ENCODE measurements at places on chromosomes 1 and 21.

DNA sequence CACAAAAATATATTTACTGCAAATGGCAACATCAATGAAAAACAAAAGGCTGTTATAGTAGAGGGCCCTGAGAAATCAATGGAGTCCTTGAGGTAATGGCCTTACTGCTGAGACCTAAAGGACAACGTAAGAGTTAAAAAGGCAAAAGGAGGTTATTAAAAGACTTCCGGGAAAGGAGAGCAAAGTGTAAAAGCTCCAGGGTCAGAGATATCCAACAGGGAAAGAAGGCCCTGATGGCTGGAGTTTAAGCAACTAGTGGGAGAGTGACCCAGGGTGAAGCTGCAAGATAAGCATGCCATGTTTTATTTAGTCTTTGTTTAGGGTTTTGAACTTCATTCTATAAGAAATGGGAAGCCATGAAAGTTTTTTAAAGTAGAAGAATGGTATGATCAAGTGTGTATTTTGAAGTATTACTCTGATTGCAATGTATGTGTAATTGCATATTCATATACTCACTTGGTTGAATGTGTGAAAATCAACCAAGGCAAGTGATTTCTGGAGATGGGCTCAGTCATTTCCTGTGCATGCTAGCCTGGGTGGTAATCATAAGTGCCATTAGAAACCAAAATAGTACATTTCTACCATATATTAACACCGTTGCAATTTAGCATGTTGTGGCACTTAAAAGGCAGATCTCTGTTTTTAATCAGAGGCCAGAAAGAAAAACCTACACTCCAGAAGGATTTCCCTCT lies 5.3 kb upstream of the DPYD start:
- no peaks in the 10 kb centered on the region for H3K27me3 ChIP-seq
- no peak for DNase-seq
- no peaks in the 10 kb centered on the region for H3K36me3 ChIP-seq
- H3K27ac ChIP-seq: peak overlapping the region; percentile 29

DNA sequence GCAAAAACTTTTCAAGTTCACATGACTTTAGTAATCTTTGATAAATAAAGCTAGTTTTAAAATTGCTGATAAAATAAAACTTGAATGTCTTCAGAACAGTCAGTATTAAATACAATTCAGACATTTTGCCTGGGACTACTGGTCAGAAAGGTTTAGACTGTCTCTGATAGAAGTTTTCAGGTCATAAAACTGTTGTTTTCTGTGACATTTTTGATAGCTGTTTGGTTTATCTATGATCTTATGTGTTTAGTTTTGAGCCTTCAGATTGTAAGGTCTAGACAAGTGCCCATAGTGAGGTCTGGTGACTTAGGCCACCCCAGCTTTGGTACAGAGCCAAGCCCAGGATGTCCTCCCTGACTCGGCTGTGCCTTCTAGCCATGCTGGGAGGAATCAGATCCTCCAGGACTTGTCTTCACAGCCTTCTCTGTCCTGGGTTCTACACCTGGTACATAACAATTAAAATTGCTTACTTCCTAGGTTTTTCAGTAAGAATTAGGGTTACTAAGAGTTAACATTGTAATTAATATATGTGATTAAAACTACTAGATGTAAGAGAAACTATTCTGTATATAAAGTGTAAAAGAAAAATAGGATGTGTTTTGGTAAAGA lies 15.1 kb upstream of the DNAH14 start:
- no peaks in the 10 kb centered on the region for H3K27me3 ChIP-seq
- H3K27ac ChIP-seq: no peak overlapping the region

- peaks cover 9% of the 10 kb centered on the region for H3K4me1 ChIP-seq
- no peak overlapping the region for H3K27ac ChIP-seq
- H3K4me3 ChIP-seq: no peak overlapping the region
- no peak for DNase-seq
- H3K36me3 ChIP-seq: no peaks in the 10 kb centered on the region
These were observed 16.2 kb downstream of the LRRC8D start for GRCh38 chr1:89837036-89837481.

DNA sequence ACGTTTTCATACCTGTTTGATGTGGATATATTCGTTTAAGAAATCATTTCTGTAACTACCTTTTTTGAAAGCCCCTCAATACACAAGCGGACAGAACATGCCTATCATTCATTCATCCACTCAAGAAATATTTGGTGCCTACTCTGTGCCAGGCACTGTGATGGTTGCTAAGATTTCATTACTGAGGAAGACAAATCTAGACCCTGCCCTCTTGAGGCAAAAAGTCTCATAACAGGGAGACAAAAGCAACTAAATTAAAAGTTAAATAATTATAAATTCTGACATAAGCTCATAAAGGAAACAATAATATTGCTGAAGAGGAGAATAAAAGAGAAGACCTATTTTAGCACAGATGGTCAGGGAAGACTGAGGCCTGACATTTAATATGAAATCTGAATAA lies 203.5 kb upstream of the ZNHIT6 start:
- no peak for DNase-seq
- no peak overlapping the region for H3K27ac ChIP-seq
- no peaks in the 10 kb centered on the region for H3K36me3 ChIP-seq
- H3K27me3 ChIP-seq: no peaks in the 10 kb centered on the region

DNA sequence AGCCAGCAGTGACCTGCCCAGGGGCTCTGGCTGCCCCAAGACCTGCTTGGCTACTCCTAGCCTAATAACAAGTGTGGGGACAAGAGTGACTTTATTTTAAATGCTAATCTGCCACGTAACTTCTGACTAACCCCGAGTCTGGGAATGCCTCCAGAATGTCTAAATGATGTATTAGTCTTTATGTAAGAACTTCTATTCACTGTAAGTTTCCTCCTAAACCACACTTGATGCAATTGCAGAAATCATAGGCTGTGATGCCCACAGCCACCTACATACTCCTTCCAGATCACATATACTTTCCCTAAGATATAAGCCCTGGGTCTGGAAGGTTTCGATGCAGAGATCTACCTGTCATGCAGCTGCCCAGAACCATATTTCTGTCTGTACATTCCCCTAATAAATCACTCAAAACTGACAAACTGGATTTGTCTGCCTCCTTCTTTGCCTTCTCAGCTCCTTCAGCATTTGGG lies 5.9 kb upstream of the VPS45 start:
- no peak for DNase-seq
- H3K27ac ChIP-seq: no peak overlapping the region
- peaks cover 15% of the 10 kb centered on the region for H3K4me1 ChIP-seq
- no peaks in the 10 kb centered on the region for H3K36me3 ChIP-seq

- DNase-seq: no peak
- H3K4me1 ChIP-seq: peaks cover 10% of the 10 kb centered on the region
- no peaks in the 10 kb centered on the region for H3K27me3 ChIP-seq
These were observed 13.2 kb downstream of the MGST3 start for GRCh38 chr1:165644064-165644735.

- peaks cover 7% of the 10 kb centered on the region for H3K36me3 ChIP-seq
- H3K4me3 ChIP-seq: no peak overlapping the region
- no peaks in the 10 kb centered on the region for H3K4me1 ChIP-seq
- no peak overlapping the region for H3K27ac ChIP-seq
- DNase-seq: no peak
These were observed 440 bp downstream of the TNFRSF25 start for GRCh38 chr1:6465461-6466005.

GRCh38 chr1:114671011-114671938 lies 1.4 kb upstream of the DENND2C start:
- no peak overlapping the region for H3K4me3 ChIP-seq
- DNase-seq: no peak
- peaks cover 30% of the 10 kb centered on the region for H3K27me3 ChIP-seq
- H3K4me1 ChIP-seq: no peaks in the 10 kb centered on the region
- no peaks in the 10 kb centered on the region for H3K36me3 ChIP-seq
- no peak overlapping the region for H3K27ac ChIP-seq

DNA sequence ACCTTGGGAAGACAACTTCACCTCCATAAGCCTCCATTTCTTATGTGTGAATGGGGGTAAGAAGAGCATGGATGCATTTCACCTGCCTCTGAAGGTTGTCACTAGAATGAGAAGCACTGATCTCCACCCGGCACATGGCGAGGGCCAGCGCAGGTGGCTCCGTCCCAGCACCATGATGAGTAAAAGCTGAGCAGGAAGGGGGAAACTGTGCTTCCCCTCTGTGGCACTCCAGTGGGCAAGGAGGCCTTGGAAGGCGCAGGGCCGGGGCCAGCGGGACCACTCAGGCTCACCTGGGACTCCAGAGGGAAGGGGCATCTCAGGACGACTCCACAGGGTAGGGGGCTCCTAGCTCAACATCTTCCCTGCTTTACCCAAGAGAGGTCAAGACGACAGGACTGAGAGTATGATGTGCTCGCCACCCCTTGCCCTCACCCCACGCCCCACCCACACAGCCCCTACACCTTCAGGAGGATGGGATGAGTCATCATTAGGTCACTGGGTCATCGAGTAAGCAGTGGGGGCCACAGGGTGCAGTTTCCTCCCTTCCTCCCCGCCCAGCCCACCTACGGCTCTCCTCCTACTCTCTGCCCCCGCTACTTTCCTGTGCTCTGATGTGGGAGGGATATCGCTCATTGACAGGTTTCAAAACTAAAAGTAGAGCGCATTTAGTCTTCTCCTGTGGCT lies 112.1 kb downstream of the HIVEP3 start:
- DNase-seq: no peak
- no peaks in the 10 kb centered on the region for H3K4me1 ChIP-seq
- no peak overlapping the region for H3K4me3 ChIP-seq
- H3K27ac ChIP-seq: no peak overlapping the region
- no peaks in the 10 kb centered on the region for H3K36me3 ChIP-seq

DNA sequence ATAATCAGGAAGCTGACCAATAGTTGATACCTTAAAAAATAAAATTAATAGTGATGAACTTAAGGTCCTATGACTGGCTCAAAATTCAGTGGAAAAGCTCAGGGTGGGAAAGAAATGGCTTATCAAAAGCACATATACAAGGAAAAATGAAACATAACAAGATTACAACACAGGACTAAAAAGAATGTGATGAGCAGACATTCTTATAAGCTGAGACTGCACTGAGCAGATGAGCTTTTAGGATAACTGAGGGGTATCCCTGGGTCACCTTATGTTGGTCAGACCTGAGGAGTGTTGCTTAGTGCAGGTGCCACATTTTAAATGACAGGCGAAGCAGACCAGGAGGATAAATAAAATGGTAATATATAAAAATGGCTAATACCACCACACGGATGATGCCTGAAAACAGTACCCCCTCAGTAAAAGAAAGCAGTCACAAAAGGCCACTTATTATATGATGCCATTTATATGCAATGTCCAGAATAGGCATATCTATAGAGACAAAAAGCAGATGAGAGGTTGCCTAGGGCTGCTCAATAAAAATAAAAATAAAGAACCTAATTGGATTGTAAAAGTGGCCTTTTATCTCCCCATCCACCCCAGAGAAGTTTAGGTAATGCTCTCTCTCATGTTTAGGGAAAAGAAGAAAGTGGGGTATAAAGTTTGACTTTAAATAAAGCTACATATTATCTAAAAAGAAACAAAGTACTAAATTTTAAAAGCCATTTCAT lies 163.9 kb downstream of the SLC45A1 start:
- no peak for DNase-seq
- no peak overlapping the region for H3K27ac ChIP-seq
- no peak overlapping the region for H3K4me3 ChIP-seq
- peaks cover 7% of the 10 kb centered on the region for H3K36me3 ChIP-seq

GRCh38 chr1:90341516-90341915 lies 346.6 kb downstream of the ZNF326 start:
- no peaks in the 10 kb centered on the region for H3K36me3 ChIP-seq
- H3K4me1 ChIP-seq: no peaks in the 10 kb centered on the region
- no peak overlapping the region for H3K27ac ChIP-seq
- no peaks in the 10 kb centered on the region for H3K27me3 ChIP-seq
- H3K4me3 ChIP-seq: no peak overlapping the region

DNA sequence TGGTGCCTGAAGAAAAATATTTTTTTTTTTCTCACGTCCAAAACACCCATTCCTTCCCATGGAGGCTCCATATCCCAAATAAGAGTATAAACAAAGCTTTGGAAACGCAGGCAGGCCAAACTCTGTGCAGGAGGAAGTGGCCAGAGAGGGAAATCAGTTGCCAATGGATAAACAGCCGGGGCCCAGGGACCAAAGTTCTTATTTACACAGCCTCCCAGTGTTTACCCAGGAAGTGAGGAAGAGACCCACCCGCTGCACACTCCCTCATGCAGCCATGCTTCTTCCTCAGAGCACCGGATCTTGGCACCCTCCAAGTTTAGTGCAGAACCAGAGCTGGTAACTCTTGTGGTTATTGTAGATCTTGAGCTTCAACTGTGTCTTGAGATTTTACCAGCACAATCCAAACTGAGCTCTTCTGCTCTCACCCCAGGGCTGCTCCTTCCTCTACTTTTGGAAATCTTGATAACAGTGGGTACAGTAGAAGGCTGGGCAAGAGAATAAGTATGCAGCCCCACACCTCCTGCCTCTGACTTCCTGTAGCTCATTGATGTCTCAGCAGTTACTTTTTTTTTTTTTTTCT lies 14.2 kb downstream of the MARCKSL1 start:
- no peak overlapping the region for H3K4me3 ChIP-seq
- no peak for DNase-seq
- H3K36me3 ChIP-seq: peaks cover 23% of the 10 kb centered on the region
- no peaks in the 10 kb centered on the region for H3K4me1 ChIP-seq
- H3K27ac ChIP-seq: no peak overlapping the region

DNA sequence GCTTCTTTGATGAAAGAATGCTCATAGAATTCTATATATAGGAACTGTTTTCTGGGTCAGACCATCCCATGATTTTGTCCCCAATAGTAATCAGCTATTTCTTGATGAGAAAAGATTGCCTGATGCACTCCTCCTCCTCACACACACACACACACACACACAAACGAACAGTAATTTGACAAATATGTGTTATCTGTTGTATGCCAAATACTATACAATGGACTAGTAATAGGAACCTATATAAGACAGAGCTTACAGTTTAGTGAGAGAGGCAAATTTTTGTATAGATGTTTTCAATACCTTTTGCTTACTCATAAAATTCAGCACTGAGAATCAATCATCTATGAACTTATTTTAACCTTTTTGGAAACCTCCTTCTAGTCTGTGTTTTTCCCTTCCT lies 76.8 kb downstream of the PLA2G4A start:
- H3K4me1 ChIP-seq: no peaks in the 10 kb centered on the region
- H3K4me3 ChIP-seq: no peak overlapping the region

DNA sequence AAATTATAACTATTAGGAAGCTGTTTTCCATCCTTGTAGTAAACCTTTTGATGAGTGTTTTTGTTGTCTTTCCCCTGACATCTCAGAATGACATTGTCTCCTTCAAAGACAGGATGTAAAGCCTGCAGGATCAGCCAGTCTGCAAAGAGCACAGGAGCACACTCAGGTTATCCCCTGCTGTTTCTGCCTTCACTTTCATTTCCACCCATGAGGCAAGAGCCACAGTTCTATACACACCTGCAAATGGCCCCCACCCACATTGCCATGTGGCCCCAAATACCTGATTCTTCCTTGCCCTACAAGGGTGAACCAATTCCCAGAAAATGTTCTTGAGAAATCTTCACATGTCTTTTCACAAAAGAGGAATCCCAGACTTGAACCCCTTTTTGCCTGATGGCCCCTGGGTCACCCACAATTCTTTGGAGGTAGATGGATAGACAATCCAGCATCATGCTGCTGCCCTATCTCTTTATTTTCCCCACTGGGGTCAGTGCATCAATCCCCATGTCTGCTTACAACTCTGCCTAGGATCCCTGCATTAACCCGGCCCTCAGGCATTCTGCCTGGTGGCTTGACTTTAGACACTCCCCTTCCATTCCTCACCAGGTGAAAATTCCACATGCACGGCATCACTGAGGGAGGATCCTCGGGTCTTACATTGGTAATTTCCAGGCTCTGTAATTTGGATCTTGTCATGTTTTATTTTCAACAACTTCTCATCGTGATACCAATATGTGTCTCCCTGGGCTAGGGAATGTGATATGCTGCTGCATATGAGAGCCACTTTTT lies 2.6 kb downstream of the FCRL3 start:
- no peak overlapping the region for H3K4me3 ChIP-seq
- no peak overlapping the region for H3K27ac ChIP-seq
- H3K36me3 ChIP-seq: no peaks in the 10 kb centered on the region
- no peak for DNase-seq
- H3K4me1 ChIP-seq: no peaks in the 10 kb centered on the region

Measured in cardiac muscle cell (in vitro differentiated cells and primary cell).